ENCODE measurements at places on chromosomes 3 and 15. TPM values are rescaled to one million over a fixed set of nuclear protein-coding genes. Genes with fewer than 3 reads are reported as not detected.

OR5K2 gene
- total RNA-seq: not detected

TMEM108 gene
- total RNA-seq: not detected

PGBD4 gene
- total RNA-seq: 1.8 TPM

CRBN gene
- total RNA-seq: 58.1 TPM

SENP8 gene
- total RNA-seq: 2.6 TPM

ABHD2 gene
- total RNA-seq: 26.7 TPM

CA12 gene
- 42.1 TPM for total RNA-seq

ISLR gene
- total RNA-seq: 157 TPM

NR2E3 gene
- 0.14 TPM for total RNA-seq

LRTM1 gene
- total RNA-seq: not detected

GOLGA8O gene
- 0.85 TPM for total RNA-seq

CPNE4 gene
- total RNA-seq: not detected

NMB gene
- 1.8 TPM for total RNA-seq

PLXND1 gene
- total RNA-seq: 38.5 TPM

INAFM2 gene
- 7.3 TPM for total RNA-seq

SLITRK3 gene
- total RNA-seq: not detected

CPN2 gene
- total RNA-seq: not detected

ADAMTS17 gene
- total RNA-seq: 0.09 TPM

CADPS gene
- total RNA-seq: 26.5 TPM

SYNPR gene
- not detected for total RNA-seq

C3orf85 gene
- total RNA-seq: not detected

ANKRD34C gene
- not detected for total RNA-seq

MEIS2 gene
- 53.5 TPM for total RNA-seq

MASP1 gene
- 319 TPM for total RNA-seq

MYRIP gene
- total RNA-seq: under 0.01 TPM

Measured in smooth muscle cell of bladder (primary cell).